ENCODE measurements at places on chromosomes 6 and 20. TPM values are rescaled to one million over a fixed set of nuclear protein-coding genes. Genes with fewer than 3 reads are reported as not detected.

The FAM209B gene
- polyA plus RNA-seq: not detected

DNA sequence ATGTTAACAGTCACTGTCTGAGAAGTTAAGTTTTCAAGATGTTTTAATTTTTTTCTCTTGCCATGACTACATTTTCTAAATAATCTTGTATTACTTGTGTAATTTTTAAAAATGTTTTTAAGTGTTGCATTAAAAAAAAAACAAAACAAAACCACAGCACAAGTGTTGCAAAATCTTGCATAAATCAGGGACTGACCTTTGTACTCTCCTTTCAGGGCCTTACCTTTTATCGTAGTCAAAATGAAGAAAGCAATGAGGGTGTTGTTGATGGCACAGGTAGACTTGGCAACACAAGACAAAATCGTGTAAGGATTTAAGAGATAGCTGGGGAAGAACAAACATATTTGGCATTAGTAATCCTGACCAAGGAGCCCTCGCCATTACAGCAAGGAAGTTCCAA lies 42.5 kb downstream of the PIGU start:
- DNase-seq: no peak

GRCh38 chr6:16712255-16712930 lies 48.9 kb downstream of the ATXN1 start:
- DNase-seq: no peak

GRCh38 chr6:92708270-92708669 lies 711.1 kb downstream of the EPHA7 start:
- no peak for DNase-seq

DNA sequence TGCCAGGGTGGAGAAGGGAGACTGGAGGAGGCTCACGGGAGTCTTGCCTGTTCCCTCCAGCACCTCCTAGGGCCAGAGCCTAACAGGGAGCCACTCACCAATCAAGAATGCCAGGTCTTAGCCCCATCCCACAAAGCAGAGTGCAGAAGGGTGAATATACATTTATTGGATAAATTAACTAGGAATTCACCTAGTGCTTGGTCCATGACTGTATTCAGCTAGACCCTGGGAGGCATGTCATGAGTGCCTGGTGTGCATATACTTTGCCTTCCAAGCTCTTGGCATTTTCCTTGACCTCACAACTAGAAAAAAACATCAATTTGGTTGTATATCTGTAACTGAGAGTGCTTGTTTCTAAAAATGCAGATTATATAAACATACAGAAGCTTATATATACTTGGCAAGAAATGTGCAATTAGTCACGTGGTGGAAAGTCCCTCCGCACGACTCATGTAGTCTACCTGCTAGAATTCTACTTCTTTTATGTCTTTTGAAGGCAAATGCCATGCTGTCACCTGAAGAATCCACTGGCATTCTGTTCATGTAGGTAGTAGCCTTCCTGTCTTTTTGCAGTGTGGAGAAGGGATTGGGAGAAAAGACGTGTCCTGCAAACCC lies 991.0 kb downstream of the KIF16B start:
- no peak for DNase-seq

The SLC44A4 gene
- polyA plus RNA-seq: 0.23 TPM

GRCh38 chr6:40395066-40395697 lies 192.0 kb downstream of the LRFN2 start:
- DNase-seq: no peak

GRCh38 chr20:31663838-31664695 lies 26.4 kb downstream of the COX4I2 start:
- DNase-seq: no peak

The RIPPLY2 gene
- polyA plus RNA-seq: 0.23 TPM

DNA sequence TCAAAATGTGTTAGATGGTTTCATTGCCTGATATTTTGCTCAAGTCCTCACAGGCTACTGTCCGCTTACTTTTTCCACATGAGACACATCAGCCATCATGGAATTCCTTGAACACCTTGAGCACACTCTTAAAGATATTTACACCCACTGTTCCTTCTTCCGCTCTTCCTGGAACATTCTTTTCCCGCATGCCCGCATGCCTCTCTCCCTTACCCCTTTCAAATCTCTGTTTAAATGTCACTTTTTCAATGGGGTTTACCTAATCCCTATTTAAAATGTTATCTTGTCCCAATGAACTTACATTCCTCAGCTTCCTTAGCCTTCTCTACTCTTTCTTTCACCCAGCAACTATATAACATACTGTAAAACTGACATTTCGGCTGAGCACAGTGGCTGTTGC lies 503.3 kb upstream of the PTCHD4 start:
- no peak for DNase-seq

Data from hindlimb muscle (tissue), 1 donor.